ENCODE measurements at places on chromosomes 6 and 20.

GRCh38 chr6:7073821-7074525 is 33.8 kb upstream of the RREB1 start:
- DNase-seq: no peak

- DNase-seq: no peak
Measured at GRCh38 chr20:54665812-54666211, 190.4 kb downstream of the DOK5 start.

GRCh38 chr6:83472767-83473166 is 39.6 kb upstream of the PRSS35 start:
- DNase-seq: no peak

GRCh38 chr6:49692534-49692933 is 20.8 kb downstream of the CRISP2 start:
- DNase-seq: no peak

DNA sequence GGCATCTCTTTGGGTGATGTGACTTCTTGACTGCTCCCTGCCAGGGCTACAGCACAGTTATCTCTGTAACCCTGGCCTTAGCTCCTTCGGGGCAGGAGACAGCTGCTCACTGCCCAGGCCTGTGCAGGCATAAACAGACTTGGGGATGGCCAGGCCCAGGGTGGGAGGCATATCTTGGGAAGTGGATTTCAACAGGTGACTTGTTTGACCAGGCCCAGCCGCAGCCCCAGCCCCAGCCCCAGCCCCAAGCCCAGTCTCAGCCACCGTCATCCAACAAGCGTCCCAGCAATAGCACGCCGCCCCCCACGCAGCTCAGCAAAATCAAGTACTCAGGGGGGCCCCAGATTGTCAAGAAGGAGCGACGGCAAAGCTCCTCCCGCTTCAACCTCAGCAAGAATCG is 7.5 kb downstream of the MEA1 start:
- no peak for DNase-seq
